ENCODE measurements at places on chromosomes 11 and 22.
A peak's percentile ranks its signal among the peaks of the same experiment; 100 is the strongest.

DNA sequence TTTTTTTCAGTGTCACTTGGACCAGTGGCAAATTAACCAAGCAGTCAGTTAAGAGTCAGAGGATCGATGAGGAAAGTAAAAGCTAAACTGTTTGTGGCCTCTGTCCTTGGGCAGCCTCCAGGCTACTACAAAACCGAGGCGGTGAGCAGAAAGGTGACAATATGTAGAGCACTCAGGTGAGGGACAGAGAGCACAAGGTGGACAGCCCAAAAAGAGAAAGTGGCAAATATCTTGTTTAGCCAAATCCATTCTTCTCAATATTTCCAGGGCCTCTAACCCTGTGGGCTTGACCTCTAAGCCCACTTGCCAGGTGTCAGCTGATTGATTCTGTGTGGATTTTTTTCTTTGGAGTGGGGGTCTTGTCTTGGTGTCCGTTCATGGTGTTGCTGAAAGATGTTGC is 4202.2 kb upstream of the OR11H1 start:
- DNase-seq: no peak

GRCh38 chr11:107824668-107825369 is 33.8 kb downstream of the SLC35F2 start:
- DNase-seq: no peak

- DNase-seq: no peak
Measured at GRCh38 chr11:73266646-73267020, 5.5 kb upstream of the P2RY6 start.

- DNase-seq: no peak
Measured at GRCh38 chr11:86952221-86952875, 2.8 kb downstream of the FZD4 start.

- DNase-seq: peak; percentile 3
Measured at GRCh38 chr11:8442301-8442700, 151.7 kb downstream of the STK33 start.

DNA sequence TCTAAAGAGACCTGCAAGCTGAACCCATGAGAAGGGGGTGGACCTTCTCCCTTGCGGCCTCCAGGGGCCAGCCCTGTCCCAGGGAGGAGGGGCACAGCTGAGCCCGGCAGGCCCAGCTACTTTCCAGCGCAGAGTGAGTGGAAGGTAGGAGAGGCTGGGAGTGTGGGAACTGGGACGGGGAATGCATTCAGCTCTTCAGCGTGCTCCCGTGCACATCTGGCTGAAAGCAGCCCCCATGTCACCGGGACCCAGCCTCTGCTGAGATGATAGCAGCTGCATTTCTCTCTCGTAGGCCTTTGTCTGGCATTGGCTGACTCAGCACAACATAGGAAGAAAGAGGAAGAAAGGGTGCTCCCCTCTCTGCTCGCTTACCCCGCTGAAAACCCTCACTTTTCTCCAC is 951.5 kb downstream of the TBC1D22A start:
- no peak for DNase-seq

DNA sequence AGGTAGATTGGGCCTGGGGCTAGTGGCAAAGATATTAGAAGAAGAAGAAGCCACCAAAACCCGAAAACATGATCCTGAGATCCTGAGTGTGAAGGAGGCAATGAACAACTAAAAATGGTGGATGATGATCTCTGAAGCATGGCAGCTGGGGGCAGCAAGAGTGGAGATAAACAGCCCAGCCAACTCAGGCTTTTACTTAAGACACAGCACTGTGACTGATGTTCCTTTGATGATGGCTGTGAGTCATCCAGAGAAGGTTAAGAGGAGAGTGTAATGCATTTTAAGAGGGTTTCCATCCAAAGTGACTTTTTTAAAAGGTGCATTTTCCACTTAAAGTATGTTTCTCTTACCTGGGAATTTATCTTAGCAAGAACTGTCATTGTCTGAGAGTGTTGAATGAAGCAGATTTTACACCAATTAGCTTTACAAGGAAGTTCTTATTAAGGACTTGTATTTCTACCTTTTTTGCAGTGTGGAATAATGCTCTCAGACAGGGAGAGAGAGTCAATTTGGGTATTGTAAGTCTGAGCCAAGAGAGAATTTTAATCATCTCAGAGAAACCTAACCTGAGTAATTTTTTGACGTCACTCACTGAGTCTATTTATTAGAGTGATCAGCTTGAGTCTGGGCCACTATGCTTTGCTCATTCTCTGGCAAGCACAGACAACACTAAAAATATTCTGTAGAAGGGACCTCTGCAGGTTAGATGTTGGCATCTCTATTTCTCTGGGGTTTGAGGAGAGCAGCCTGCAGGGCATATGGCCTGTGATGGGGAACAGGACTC is 14.1 kb upstream of the CALCB start:
- DNase-seq: no peak

GRCh38 chr11:40405614-40406013 is 1053.8 kb downstream of the LRRC4C start:
- no peak for DNase-seq

DNA sequence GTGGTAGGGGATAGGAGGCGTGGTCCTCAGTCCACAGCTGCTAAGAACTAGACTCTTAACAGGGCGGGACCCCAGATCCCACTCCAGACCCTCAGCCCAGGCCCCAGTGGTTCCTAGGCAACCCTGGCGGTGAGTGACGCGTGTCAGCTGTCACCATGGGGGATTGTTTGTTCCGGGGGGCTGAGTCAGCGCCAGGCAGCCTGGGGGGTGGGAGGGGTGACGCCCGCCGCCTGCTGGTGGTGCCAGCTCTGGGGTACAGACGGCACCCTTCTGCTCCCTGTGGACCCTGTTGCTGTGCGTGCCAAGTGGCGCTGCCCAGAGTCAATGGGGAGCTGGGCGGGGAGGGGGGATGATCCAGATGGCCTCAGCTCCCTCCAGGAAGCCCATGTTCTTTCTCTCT is 2.5 kb downstream of the CNIH2 start:
- peak; percentile 27 for DNase-seq

DNA sequence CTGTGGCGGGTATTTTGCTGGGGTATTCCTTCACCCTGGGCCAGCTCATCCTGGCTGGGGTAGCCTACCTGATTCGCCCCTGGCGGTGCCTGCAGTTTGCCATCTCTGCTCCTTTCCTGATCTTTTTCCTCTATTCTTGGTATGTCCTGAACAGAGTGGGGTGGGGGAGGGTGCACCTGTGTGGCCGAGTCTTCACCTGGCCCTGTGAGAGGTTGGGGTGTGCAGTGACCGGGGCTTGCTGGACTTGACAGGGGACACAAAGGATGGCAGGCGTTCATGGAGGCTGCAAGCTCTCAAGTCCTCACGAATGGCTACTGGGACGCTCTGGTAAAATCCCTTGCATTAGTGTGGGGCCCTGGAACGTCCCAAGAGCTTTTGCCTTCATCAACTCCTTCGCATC is 39.3 kb downstream of the CAPN1 start:
- DNase-seq: no peak

DNA sequence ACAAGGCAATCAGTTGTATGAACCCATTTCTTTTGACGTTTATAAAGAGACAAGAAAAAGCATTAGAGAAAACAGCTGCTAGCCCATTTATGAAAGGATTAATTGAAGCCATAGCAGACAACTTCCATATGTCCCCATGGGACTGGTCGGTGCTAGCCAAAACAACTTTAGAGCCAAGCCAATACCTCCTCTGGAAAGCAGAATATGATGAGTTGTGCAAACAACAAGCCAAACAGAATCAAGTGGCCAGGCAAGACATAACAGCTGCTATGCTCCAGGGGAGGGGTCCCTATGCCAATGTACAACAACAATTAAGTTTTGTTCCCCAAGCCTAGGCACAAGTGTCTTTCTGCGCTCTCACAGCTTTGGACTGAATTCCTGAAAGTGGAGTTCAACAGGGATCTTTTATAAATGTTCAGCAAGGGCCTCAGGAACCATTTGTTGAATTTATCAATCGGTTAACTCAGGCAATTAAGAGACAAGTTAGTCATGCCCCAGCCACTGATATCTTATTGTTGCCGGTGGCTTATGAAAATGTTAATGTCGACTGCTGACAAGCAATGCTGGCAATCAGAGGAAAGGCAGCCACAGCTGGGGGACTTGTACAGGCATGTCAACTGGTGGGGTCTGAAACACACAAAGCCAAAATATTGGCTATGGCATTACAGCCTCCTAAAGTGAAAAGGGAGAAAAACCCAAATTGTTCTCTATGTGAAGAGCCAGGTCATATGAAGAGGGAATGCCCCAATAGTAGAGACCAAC is 1593.1 kb upstream of the TENM4 start:
- DNase-seq: no peak

DNA sequence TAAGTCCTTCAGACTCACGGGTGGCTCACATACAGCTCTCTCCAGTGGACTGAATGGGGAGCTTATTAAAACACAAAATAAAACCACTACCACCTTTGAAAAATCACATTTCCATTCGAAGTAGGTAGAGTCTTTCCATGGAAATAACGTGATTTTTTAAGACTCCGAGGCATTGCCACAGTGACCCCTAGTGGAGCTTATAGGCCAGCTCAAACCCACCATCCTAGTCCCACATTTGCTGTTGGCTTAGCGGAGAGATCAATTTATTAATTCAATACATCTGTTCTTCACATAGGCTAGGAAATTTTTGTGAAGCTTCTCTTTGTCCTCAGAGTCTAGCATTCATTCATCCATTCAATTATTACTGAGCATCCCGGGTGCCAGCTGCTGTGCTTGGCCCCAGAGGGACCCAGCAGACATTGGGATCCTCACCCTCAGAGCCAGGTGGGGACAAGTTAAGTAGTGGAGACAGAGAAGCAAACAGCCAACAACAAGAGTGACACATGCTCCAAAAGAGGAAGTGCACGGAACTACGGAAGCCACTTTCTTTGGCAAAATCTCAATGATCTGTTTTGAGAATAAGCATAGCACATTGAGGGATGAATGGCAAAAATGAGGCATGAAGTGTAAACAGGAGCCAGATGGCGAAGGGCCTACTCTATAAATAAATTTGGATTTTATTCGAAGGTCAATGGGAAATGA is 10.2 kb upstream of the P4HA3 start:
- DNase-seq: no peak

GRCh38 chr11:70460111-70460510 is 61.8 kb downstream of the CTTN start:
- no peak for DNase-seq

- DNase-seq: peak; percentile 59
Measured at GRCh38 chr11:112485280-112485679, 224.6 kb upstream of the PLET1 start.

GRCh38 chr11:61071913-61072312 is 30.4 kb upstream of the CD5 start:
- no peak for DNase-seq

DNA sequence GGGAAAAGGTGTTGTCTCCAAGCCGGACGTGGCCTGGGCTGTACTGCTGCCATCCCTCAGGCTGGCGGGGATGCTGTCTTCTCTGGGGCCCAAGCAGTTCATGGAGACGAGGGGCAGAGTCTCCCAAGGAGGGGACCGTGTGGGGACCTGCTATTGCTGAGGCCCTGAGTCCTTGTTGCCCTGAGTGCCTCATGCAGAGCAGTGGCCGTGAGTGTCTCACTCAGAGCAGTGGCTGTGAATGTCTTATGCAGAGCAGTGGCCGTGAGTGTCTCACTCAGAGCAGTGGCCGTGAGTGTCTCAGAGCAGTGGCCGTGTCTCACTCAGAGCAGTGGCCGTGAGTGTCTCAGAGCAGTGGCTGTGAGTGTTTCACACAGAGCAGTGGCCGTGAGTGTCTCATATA is 54.7 kb downstream of the GRAMD4 start:
- no peak for DNase-seq

GRCh38 chr22:41367039-41367679 is 14.6 kb upstream of the TEF start:
- DNase-seq: peak; percentile 95

DNA sequence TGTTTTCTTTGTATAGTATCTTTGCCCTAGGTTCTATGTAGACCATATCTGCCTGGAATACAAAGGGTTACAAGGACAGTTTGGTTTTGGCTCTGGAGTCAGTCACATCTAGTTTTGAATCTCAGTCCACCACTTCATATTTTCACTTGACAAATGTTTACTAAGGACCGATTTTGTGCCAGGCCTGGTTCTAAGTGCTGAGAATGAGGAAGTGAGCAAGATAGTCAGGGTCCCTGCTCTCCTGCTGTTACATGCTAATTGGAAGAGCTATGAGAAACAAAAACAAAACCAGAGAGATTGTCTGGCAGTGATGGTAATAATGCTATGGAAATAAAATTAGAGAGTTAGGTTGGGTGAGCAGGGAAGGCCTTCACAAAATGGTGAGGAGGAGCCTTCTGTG is 66.1 kb upstream of the ARHGAP20 start:
- DNase-seq: no peak

DNA sequence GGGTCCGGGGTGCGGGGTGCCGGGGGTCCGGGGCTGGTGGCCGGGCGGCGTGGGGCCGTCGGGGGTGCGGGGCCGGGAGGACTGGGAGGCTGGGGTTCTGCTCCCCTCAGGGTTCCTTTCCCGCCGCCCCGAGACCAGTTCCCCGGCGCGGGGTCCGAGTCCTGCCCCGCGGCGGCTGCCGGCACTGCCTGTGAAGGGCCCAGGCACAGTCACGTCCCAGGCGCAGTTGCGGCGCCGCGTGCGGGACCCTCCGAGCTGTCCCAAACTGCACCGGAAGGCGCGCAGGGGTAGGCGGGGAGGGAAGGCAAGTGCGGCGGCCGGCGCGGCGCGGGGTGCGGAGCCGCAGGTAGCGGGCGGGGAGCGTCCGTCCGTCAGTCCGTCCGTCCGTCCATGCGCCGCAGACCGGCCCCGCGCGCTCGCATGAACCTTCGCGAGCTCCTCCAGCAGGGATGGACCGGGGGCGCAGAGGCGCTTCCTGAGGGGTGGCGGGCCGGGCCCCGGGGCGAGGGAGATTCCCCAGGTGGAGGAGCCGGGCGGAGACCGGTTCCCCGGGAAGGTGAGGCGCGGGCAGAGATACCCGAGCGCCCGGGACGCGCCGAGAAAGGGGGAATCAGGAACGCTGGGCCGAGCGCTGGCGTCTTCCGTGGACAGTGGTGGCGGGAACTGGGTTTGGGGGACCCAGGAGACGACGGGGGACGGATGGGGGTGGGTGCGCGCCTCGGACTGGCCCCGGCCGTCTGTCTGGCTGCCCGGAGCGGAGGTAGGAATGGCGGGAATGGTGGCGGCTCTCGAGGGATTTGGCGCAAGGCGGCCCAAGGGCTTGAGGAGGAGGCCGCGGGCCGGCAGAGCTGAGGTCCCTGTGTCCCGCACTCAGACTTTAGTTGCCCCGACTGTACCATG is 3.1 kb upstream of the ADORA2A start:
- no peak for DNase-seq

GRCh38 chr11:65310215-65310614 is 4.5 kb upstream of the CDC42EP2 start:
- no peak for DNase-seq

GRCh38 chr11:131838016-131838415 is 467.6 kb downstream of the NTM start:
- DNase-seq: no peak

DNA sequence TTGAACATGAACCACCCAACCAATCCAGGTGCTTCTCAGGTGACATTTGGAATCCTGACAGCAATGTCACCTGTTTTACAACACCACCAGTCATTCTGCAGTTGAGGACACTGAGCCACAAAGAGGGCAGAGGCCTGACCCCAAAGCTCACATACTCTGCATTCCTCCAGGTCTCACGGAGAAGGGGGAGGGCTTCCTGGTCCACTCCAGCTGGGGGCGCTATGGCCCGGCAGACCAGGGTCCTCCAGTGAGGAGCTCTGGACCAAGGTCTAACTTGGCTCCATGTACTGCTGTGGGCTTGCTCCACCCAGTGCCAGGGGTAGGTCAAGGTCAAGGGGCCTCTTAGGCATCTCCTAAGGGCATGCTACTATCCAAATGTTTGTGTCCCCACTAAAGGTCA is 1.5 kb upstream of the PNPLA3 start:
- no peak for DNase-seq
